ENCODE measurements at places on chromosomes 16 and 17.

- no peak for DNase-seq
Observed at GRCh38 chr17:55332296-55333041, 67.7 kb downstream of the HLF start.

DNA sequence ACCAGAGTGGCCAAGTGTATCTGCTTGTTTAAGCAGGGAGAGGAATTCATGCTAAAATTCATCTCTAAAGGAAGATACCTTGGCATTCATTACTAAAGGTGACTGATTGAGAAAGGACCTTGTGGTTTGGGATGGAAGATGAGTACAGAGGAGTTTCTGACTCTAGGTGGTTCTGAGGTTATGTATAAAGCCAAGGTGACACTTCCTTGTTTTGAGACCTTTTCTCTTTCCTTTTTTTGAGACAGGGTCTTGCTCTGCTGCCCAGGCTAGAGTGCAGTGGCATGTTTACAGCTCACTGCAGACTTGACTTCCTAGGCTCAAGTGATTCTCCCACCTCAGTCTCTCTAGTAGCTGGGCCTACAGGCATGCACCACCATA, 9.1 kb downstream of the ABHD15 start:
- no peak for DNase-seq

DNA sequence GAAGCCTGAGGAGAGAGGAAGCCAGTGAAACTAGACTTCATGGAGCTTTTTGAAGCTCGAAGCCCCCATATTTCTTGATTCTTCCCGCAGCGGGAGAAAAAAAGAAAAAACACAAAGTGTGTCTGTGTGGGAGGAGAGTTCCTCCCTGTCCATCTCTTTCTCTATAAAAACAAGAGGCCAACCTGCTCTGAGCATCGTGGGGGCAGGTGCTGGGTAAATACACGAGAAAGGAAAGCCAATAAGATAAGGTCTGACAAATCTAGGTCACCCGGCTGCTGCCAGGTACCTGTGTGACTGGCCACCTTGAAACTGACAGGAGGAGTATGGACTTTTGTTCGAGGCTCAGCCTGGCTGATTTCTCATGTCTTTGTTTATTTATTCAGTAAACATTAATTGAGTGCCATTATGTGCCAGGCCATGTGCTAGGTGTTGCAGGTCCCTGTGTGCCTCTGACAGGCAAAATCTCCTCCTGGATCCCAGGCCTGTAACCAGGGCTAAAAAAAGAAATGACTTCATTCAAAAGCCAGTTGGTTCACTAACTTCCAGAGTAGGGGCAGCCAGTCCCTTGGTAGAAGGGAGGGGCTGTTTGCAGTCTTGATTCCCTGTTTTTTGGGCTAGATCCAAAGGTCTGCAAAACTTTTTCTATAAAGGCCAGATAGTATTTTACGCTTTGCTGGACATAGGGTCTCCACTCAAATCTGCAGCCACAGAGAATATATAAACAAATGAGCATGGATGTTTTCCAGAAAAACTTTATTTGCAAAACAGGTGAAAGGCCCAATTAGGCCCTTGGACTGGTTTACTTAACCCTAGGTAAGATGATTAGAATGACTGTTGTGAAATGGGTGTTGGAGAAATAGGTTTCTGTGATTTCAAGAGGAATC, 35.6 kb downstream of the YPEL2 start:
- peak; percentile 84 for DNase-seq

DNA sequence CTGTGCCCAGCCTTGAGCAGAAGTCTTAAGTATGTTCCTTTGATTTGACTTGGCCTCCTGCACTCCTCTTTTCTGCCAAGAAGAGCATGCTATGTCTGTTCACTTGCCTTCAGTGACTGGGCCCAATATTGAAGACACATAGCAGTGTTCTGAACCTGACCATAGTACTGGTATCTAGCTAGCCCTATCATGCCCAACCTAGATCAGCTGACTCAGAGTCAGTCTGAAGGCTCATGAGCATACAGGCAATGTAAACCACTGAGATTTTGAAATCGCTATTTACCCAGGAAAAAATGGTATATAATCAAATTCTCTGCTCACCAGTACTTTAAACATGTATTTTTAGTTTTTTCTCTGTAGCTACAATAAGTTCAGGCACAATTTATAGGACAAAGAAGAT, 129.4 kb downstream of the TANC2 start:
- no peak for DNase-seq

- DNase-seq = no peak
Observed at GRCh38 chr16:5364186-5364585, 266.6 kb upstream of the EEF2KMT start.

DNA sequence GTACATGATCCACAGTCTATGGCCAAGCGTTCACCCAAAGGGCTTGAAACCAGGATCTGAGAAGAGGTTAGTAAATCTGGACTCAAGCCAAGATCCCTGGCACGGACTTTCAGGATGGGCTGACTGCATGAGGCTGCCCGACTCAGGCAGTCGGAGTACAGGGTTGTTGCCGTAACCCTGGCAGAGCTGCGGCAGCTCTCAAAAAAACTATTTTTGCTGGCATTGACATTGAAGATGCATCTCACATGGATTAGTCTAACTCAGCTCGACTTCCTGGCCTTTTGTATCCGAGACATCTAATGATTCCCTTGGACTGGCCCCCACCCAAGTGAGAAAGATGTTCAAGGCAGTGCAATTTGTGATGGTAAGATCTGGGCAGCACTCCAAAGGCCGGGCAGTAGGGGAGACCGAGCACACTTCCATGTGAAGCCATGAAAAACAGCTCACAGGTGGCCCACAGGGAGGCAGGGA, 6.2 kb downstream of the SLC47A1 start:
- DNase-seq = peak; percentile 5

GRCh38 chr16:57795431-57795878, 6.8 kb downstream of the KIFC3 start:
- peak; percentile 51 for DNase-seq

DNA sequence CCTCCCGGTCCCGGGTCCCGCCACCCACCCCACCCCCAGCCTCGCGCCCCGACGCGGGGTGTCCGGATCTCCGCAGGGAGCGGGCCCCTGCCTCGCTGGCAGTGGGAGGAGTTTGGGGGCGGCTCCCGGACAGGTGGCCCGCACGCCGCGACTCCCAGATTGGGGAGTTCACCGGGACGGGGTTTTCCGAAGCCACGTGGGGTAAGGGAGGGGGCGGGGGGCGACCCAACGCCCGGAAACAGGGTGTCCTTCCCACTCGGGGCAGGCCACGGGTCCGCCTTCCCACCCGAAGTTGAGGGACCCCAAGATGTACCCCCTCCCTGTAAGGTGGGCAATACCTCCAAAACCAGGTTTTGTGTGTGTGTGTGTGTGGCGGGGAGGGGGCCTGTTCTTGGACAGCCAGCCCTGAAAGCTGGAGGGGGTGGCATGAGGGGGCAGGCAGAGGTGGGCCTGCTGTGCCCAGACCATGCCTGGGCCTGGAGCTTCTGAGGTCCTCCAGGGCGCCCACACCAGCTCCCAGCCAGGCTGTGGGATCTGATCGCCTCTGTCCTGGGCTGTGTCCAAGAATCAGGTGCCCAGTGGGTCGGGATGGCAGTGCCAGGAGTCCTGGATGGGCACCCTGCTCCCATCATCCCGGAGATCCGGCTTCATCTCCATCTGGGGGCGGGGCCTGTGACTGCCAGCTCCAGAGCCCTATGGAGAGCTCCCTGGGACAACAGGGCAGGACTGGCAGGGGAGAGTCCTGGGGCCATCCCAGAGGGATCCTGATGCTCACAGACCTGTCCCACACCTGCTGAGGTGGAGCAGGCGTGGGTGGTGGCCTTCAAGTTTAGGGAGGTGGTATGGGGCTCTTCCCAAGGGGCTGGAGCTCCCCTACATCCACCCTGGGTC, 767 bp downstream of the SYNGR2 start:
- peak; percentile 49 for DNase-seq

DNA sequence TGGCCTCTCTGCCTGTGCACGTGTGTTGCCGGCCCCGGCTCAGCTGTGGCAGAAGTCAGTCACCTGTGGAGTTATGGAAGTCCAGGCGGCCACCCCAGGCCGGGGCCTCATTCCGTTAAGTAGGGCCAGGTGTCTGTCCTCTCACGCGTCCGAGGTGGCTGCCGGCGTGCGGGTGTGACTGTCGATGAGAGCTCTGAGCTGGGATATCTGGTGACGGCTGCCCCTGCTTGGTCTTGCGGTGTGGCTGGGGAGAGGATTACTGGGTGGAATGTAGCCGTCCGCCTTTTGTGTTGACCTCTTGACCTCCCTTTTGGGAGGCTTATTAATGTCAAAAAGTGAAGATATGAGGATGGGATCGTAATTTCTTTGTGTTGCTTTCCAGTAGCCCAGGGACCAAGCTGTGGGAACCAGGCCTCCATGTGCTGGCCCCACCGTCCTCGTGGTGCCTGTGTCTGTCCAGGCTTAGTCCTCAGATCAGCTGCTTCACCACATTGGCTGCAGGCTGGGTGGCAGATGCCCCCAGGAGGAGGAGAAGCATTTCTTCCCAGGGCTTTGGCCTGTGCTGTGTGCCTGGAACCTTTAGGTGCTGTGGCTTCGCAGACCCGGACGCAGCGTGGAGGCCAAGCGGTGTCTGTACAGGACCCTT, 23.0 kb upstream of the ZNF750 start:
- no peak for DNase-seq

- peak; percentile 24 for DNase-seq
Observed at GRCh38 chr16:49839017-49839825, 16.7 kb downstream of the ZNF423 start.

- no peak for DNase-seq
Observed at GRCh38 chr17:9200699-9201359, 179.5 kb downstream of the NTN1 start.

DNA sequence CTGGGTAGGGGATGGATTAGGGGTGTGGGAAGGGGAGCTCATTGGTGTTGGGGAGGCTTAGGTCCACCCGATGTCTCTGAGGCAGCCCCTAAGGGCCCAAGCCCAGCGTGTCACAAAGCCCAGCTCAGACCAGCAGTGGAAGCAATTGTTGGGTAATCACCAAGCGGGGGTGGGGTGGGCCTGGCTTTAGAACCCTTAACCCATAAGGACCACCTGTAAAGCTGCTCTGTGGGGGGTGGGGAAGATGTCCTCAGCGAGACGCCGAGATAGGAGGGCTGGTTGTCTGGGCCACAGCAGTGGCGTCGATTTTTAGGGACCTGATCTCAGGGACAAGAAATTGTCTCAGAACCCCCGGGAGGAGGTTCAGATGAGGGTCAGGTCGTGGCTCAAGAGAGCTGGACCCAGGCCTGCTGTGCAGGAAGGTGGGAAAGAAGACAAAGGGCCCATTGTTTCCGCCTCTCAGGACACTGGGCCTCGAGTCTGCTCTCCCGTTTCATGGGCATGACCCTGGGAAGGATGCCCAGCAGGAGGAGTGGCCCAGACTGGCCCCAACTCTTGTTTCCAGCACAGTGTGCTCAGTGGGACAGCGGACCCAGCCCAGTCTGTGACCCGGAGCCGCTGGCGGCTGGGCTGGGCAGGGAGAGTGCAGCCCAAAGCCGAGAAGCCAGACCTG, 15.9 kb downstream of the ST6GALNAC2 start:
- DNase-seq = no peak

DNA sequence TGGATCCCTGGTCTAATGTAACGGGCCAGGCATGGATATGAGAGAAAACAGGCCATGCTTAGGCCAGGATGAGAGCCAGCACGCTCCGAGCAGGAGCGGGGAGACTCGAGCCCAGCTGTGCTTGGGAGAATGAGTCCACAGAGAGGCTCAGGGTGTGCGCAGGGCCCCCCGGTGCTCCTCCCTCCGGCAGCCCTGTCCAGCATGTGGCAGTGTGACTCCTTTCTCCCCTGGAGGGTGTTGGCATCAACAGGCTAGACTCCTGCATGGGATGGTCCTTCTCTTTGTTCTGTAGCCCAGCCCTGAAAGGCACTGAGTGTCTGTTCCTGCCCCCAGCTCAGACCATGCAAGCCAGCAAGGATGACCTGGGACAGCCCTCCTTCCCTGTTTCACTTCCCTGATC, 23.4 kb downstream of the PGS1 start:
- DNase-seq = no peak

GRCh38 chr16:30585022-30585399, 486 bp downstream of the ZNF785 start:
- peak; percentile 77 for DNase-seq

Measured in NCI-H69 (cell line).